ENCODE measurements at places on chromosomes 16 and 17.

DNA sequence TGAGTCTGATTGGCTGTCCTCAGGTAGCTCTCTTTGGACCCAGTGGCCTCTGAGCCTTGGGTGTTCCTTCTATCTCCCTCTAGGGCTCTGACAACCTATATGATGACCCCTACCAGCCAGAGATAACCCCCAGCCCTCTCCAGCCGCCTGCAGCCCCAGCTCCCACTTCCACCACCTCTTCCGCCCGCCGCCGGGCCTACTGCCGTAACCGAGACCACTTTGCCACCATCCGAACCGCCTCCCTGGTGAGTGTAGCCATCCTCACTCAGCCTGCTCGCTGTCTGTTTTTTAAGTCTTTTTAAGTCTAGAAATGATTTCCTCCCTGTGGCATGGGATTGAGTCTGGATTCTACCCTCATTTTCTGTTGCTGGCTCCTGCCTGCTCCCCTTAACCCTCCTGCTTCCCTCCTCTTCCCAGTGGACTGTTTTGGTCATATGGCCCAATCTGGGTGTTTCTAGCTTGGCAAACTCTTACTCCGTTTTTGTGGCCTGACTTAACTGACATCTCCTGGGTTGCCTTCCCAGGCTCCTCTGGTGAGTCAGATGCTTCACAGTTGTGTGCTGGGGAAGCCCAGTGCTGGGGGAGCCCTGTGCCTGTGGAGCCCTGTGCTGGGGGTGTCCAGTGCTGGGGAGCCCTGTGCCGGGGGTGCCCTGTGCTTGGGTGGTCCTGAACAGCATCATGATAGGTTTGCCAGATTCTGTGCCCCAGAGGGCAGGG, 9.9 kb downstream of the TAOK2 start:
- no peak for DNase-seq

DNA sequence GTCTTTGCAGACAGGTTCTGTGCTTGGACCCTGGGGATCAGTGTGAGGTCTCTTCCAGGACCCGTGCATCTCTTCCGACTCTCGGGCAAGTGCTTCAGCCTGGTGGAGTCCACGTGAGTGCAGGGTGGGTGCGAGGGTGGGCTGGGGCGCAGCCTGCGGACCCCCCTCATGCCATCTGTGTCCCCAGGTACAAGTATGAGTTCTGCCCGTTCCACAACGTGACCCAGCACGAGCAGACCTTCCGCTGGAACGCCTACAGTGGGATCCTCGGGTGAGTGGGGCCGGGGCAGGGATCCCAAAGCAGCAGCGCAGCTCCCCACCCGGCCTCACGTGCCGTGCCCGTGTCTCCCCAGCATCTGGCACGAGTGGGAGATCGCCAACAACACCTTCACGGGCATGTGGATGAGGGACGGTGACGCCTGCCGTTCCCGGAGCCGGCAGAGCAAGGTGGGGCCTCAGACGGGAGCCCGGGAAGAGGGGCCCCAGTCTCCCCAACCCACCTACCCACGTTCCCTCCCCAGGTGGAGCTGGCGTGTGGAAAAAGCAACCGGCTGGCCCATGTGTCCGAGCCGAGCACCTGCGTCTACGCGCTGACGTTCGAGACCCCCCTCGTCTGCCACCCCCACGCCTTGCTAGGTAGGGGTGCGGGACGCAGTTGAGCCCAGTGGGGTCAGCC, 10.1 kb downstream of the GNPTG start:
- no peak for DNase-seq

- no peak for DNase-seq
These were observed 14.7 kb upstream of the ZNF469 start for GRCh38 chr16:88368036-88368435.

- DNase-seq = no peak
These were observed 90.9 kb upstream of the CDH11 start for GRCh38 chr16:65212791-65213190.

GRCh38 chr16:55222486-55222885, 101.5 kb upstream of the IRX6 start:
- DNase-seq = no peak

DNA sequence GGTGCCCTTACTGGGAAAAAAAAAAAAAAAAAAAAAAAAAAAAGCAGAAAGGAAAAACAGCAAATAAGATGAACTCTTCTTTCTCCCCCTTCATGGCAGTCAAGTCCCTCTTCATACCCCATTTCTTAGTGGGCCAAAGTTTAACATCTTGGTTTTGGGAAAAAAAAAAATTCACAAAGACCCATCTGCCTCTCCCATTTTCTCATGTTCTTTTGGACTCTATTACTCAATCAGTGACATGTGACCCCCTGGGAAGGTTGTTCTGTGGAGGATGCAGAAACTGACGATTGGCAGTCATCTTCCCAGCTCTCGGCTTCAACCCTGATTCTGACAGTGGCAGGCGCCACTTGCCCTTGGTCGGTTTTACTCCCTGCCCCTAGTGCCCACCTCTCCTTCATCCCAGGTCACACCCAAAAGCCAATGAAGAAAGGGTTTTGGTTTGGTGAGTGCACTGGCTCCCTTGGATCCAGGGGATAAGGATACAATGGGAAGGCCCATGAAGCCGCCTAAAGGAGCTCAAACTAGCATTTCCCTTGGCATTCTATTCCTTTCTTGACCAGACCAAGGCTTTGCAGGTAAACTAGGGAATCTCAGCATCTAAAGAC, 60.7 kb upstream of the TBX2 start:
- no peak for DNase-seq

DNA sequence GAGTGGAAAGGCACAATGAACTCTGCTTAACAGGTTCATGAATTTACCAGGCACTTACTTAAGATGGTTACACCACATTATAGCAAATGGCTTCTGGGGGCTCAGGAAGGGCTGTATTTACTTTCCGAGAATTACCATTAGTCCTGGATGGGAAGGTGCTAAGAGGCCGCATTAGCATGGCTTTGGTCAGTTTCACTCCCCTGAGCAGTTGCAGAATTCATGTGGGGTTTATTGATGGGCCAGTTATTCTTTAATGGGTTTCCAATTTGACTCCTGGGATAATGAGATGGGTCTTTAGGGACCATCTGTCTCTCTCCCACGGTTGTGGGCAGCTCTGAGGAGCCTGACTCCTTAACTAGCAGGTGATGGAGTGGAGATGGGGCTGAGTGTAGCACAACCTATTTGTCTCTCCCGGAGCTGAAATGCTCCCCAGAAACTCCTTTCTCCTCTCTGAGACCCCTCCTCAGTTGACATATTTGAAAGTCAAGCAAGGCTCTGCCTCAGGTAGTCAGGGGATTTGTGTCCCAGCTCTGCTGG, 652.5 kb downstream of the HS3ST4 start:
- DNase-seq = no peak

DNA sequence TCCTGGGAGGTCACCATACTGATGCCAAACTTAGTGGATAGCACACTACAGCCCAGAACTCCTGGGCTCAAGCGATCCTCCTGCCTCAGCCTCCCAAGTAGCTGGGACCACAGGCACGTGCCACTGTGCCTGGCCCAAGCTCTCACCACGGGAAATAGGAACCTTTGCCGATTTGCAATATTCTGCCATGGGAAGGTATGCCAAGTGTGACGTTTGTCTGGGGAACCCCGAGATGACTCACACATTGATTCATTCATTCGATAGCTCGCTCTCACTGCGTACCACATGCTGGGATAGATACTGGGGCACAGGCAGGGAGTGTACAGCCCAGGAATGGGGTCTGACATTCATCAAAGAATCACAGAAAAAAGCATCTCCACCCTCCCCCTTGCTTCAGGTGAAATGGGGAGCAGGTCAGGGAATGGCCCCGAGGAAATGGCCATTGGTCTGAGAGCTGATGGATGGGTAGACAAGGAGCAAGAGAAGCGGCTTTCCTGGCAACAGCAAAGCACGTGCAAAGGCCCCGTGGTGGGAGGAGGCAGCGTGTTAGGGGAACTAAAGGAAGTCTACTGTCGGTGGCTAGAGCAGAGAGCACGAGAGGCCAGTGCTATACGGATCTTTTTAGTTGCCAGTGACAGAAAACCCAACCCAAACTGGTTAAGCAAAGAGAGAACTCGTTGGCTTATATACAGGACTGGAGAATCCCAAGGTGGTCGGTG, 44.1 kb downstream of the DNAH17 start:
- no peak for DNase-seq

- DNase-seq = no peak
These were observed 68.0 kb upstream of the MRTFB start for GRCh38 chr16:14003074-14003570.

DNA sequence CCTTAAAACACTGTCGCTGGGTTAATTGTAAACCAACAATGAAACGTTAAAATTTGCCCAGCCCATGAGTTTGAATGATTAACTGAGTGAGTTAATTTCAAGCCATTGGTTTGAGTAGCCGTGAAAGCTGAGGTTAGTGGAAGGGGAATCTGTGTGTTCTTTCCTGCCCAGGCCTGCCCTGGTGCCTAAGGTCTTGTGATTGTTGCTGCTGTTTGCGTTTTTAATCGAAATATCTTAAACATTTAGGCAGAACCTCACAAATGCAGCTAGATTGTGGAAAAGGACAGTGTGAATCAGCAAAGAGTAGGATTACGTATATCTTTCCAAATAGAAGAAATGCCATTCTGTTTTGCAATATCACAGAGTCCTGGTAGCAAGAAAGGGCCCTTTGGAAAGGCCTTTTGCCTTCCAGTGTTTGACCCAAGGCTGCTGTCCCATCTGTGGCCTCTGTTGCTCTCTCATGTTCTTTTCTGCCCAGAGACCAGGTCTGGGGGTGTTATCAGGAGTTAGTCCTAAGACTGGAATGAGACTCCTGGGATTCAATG, 113.8 kb downstream of the MSI2 start:
- no peak for DNase-seq

DNA sequence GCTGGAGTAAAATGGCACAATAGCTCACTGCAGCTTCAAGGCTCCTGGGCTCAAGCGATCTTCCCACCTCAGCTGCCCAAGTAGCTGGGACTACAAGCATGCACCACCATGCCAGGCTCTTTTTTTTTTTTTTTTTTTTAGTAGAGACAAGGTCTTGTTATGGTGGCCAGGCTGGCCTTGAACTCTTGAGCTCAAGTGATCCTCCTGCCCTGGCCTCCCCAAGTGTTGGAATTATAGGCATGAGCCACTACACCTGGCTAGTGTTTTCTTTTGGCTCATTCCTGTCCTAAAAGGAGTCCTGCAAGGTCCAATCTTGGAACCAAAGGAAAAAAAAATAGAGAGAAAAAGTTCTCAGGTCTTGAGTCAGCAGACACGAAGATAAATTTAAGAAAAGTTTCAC, 30.8 kb downstream of the PKD1L3 start:
- DNase-seq = no peak

GRCh38 chr16:5581908-5582307, 484.3 kb upstream of the EEF2KMT start:
- no peak for DNase-seq

DNA sequence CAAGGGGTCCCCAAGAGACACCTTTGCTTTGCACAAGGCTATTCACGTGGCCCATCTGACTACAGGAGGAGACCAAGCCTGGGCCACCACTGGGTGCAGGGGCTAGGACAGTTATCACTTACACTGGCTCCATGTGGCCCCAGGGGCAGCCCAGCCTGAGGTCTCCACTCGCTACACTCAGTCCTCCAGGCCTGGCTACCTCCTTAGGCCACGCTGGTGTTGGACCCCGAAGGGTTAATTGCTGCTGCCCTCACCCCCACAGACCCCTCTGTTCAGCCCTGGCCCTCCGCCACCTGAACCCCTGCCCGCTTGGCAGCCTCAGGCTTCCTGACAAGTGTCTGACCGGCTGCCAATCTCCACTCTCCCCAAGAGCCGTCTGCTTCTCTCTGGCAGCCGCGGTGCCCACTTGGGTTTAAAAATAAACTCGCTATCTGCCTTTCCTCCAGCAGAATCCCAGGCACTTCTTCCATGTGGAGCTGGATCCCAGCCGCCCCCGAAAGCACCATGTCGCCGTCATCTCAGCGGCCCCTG, 27.8 kb downstream of the ADAM11 start:
- DNase-seq = no peak

GRCh38 chr17:29016345-29017210, 10.7 kb upstream of the SEZ6 start:
- DNase-seq = no peak

- no peak for DNase-seq
These were observed 23.3 kb downstream of the CPNE2 start for GRCh38 chr16:57115514-57116182.

DNA sequence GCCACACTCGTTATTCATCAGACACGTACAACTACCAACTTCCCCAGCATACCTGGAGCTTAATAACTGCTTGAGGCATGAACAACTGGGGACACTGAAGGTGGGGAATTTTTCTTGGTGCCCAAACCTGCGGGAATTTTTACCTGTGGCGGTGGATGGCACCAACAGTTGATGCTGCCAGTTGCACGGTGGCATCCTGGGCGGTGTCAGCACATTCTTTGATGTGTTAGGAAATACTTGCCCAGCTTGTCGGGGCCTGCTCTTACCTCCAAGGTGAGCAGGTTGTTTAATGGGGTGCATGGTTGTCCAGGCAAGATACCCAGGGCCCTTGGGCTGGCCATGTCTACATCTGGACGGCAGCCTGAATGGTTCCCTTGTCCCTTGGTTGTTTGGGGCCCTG, 79.6 kb downstream of the CRISPLD2 start:
- no peak for DNase-seq

DNA sequence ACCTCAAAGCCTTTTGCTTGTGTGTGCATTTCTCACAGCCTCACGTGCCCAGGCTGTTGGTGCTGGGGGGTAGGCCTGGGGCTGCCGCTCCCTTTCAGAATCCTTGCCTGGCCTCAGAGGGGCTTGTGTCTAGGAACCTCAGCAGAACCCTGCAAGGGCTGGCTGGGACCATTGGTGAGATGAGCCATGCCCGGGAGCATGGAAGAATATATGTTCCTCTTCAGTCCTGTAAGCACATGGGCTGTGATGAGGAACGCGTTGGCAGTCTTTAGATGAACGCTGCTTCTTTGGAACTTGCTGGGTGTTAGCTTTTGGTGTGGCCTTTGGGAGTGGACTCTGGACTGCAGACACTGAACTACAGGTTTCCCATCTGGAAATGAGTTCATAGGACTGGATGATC, 32.0 kb upstream of the SLC5A10 start:
- no peak for DNase-seq

DNA sequence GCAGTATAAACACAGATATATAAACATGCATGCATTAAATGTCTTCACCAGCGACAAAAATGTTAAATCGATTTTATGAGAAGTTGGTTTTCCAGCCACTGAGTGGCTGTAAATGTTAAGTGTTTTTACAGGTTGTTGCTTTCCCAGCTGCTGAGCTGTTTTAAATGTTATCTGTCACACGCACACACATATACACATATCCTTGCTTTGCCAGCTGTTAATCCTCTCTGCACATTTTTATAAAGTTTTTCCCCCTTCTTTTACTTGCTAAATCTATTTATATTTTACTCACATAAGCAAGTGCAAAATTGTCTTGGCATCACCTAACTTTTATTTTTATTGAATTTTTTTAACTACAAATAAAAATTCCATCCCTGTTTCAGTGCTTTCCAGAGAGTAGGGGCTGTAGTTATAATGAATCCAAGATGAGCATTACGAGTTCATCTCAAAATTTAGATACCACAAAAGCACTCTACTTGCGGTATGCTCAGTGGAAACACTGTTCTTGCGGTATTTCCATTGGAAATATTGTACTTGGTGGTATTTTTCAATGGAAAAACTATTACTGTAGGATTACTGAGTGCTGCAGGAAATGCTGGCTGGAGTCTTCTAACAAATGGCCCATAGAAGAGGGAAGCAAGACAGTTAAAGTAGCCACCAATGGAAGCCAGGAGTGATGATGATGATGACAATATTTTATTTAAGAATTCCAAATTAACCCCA, 124.9 kb upstream of the KCNJ16 start:
- no peak for DNase-seq

- DNase-seq = no peak
These were observed 13.9 kb upstream of the FZD2 start for GRCh38 chr17:44543213-44543904.

GRCh38 chr17:67717192-67717623, 528 bp upstream of the NOL11 start:
- no peak for DNase-seq

GRCh38 chr17:7019839-7020519, 2.9 kb upstream of the BCL6B start:
- DNase-seq = no peak
